ENCODE measurements at places on chromosomes 5 and 9.

DNA sequence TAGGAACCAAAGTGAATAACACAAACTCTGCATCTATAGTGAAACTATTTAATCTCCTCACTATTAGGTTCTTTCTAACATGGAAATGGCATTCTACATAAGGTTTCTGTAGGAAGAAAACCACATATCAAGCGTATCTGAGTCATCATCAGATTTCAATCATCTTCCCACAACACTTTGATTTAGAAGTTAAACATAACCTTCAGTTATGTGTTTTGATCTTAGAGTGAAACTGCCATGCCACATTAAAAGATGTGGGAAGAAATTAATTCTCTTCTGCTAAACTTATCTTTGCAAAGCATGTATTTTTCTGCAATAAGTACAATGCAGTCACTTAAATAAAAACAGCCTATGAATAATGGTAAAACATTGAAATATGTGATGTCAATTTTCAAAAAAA is 55.0 kb downstream of the MEF2C start:
- DNase-seq = no peak

- DNase-seq = no peak
Measured at GRCh38 chr9:35682051-35682450, 7.7 kb downstream of the TPM2 start.

- DNase-seq = no peak
Measured at GRCh38 chr5:152532714-152533113, 127.6 kb upstream of the NMUR2 start.

- DNase-seq = no peak
Measured at GRCh38 chr9:91150998-91151717, 210.6 kb downstream of the AUH start.

DNA sequence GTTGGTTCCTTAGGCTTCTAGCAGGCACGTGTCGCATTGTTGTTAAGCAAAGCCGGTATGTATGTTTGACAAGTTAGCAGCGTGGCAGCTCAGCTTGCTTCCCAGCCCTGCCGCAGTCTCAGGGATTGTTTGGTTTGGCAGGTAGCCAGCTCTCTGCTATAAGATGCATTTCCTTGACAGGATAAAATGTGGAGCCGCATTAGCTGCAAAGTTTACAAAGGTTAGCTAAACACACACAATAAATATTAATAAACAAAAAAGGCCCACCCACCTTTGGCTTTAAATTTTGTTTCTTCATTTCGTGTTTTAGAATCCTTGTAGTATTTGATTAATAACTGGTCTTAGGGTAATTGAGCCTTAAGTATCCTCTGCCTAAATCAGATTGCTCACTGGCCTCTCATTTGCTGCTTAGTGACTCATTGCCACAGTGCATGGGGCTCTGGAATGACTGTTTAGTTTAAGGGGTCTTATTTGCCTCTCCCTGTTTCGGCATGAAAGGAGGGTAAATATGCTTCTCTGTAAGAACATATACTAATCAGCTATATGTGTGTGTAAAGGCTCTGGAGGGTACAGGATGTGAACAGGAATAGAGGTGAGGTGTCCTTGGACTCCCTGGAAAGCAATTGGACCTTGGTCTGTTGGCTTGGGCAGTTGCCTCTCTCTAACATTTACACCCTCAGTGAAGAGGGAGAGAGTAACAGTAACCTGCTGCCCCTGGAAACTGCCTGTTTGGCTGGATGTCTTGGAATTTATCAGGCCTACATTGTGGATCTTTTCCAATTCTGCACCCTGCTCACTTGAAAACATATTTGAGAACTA is 122.0 kb downstream of the GDNF start:
- DNase-seq = no peak

DNA sequence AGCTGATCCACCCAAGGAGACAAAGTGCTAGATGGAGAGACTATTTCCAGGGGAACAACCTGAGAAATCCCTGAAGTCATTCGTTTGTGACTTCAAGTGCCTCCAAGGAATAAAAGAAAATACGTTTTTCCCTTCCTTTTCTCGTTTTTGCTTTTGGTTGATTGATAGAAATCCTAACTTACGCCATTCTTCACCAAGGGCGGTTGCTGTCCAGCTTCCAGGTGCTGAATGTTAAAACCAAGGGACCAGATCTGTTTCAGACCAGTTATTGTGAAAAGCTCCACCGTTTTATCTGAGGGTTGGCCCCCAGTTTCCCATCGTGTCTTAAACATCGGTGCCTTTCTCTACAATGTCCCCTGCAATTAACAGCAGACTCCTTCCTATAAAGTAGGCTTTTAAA is 600.7 kb upstream of the SGCD start:
- DNase-seq = no peak

DNA sequence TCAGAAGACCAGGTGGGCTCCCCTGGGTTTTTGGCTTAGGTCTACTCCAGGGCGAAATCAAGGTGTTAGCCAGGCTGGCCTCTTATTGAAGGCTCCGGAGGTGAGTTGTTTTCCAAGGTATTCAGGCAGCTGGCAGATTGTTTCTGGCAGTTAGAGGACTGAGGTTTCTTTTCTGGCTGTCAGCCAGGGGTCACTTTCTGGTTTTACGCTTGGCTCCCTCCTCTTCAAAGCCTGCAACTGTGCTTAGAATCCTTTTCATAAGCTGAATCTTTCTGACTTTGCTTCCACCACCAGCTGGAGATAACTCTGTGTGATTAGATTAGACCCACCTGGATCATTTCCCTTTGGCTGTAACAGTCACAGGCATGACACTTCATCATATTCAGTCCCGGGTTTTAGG is 24.6 kb downstream of the RFK start:
- no peak for DNase-seq

DNA sequence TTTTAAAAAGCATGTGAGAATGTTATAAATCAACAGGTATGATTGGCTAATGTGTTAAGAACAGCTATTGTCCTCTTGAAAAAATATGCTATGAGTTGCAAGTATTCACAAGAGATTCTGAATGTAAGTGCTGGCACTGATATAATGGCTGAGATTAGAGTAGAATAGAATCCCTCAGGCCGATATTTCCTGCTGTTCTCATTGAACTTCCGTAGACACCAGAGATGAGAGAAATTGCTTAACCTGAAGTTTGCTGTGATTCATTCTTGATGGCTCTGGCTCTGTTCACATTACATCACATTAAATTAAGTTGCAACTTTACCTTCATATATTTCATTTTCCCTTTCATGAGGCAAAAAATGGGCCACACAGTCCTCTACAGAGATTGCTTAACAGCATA is 114.5 kb downstream of the BAAT start:
- no peak for DNase-seq

DNA sequence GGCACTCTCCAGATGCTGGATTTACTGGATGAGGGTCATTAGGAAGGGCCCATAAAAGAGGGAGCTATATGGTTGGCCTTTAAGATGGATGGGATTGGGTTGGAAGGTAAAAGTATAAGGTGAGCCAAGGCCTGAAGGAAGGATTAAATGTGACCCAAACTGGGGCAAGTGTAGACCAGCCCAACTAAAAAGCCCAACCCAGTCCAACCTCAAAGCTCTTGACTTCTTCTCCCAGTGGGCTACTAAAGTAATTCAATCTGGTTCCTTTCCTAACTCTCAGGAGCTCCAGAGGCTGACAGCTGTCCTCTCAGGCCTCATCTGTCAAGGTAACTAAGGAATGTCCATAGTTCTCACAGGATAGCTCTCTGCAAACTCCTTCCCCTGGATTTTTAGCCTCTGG is 122.2 kb upstream of the EFNA5 start:
- DNase-seq = no peak

GRCh38 chr5:96957254-96958049 is 21.6 kb downstream of the LNPEP start:
- DNase-seq = no peak

- no peak for DNase-seq
Measured at GRCh38 chr9:72213906-72214305, 64.7 kb downstream of the GDA start.

- no peak for DNase-seq
Measured at GRCh38 chr5:116887104-116887503, 312.5 kb upstream of the SEMA6A start.

GRCh38 chr5:22591461-22591860 is 261.7 kb downstream of the CDH12 start:
- DNase-seq = no peak

DNA sequence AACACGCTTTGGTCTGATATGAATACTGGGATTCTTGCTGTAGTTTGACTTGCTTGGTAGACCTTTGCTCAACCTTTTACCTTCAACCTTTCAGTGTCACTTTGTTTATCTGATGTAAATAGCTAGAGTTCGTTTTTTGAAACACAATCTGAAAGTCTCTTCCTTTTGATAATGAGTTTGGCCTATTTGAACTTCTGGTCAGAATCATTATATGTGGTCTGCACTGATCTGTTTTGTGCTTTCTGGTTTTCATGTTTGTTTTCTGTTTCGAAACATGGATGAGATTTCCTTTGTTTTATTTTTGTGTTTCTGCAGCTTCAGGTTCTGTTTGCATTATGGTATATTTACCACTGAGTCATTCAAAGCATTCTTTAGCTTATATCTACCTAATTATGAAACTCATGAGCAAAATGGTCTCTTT is 217.5 kb downstream of the GABBR2 start:
- DNase-seq = no peak

- no peak for DNase-seq
Measured at GRCh38 chr5:116738615-116739261, 164.1 kb upstream of the SEMA6A start.

DNA sequence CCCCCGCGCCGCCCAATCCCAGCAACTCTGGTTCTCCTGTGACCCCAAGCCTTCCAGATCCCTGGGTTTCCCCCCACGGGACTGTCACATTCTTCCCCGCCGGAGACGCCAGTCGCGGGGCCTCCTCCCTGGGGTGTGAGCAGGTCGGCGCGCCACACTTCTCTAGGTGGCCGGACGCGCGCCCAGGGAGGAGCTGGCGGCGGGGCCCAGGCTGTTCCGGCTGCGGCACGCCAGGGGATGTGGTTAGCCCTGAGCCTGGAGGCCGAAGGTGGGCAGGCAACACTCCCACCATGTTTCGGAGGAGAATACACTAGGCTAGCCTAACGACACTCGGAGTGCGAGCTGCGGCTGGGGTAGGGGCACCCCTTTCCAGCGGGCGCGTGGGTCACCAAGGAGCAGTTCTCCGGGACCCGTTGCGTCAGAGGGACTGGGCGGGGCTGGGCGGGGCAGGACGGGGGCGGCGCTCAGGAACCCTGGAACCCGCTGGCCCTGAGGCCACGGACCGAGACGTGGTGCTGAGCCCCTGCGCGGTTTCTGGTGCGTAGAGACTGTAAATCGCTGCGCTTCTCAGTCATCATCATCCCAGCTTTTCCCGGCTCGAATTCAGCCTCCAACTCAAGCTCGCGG is at the start of gene SLC27A6:
Gene SLC27A6 (plus strand): TSS at position 478 of the 627 bp plus-strand sequence. CDS start 650 bp downstream, outside the sequence.
- DNase-seq = no peak

DNA sequence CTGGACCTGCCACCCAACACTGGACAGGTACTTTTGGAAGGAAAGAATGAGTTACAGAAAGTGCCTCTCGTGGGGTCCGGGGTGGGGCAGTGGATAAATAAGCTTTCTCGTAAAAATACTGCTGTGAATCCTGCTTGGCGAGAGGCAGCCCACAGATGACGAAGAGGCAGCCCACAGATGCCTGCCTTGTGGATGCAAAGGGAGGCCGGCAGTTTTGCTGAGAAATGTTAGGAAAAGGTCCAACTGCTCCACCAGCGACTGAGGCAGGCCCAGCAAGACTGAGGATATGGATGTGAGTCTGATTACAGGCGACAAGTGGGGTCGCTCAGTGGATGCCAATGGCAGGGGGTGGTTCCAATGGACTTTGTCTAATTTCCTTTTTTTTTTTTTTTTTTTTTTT is 79.1 kb upstream of the PPP1R26 start:
- DNase-seq = no peak

DNA sequence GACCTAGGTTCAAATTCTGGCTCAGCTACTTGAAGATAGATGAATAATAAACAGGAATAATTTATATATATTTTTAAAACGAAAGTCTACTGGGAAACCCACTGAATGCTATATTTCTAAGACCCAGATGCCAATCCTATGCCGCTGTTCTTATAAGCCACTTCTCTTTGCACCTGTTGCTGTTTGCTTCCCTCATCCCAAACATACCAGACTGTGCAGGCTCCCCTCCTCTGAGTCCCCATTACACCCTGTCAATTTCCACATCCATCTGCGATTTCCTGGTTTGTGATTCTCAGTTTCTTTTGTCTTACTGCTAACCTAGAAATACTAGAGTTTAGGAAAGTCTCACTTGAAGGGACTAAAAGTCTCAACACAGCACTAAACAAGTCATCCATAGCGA is 92.8 kb upstream of the CAST start:
- DNase-seq = no peak

DNA sequence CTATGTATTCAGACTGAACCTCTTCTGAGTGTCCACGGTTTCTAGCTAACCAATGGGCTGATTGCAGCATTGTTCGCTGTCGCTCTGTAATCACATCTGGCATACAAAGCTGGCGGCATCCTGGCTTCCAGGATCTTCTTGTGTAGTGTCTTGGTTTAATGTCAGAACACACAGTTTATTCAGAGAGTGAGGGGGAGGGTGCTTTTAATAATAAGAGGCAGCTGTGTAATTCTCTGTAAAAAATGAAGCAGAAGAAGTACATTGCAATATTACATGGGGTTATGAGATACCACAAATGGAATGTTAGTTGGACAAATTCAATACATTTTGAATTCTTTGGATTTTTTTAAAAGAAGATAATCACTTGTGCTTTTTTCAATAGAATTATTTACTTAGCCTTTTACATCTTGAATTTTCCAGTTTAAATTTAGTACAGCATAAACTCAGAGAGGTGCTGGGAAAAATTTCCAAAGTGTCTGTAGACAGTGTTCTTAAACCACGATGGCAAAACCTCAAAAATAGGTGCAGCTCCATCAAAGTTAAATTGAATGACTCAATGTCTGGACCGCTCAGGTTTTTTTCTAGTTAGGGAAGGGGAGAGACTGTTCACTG is 206.0 kb downstream of the PCSK1 start:
- DNase-seq = no peak

DNA sequence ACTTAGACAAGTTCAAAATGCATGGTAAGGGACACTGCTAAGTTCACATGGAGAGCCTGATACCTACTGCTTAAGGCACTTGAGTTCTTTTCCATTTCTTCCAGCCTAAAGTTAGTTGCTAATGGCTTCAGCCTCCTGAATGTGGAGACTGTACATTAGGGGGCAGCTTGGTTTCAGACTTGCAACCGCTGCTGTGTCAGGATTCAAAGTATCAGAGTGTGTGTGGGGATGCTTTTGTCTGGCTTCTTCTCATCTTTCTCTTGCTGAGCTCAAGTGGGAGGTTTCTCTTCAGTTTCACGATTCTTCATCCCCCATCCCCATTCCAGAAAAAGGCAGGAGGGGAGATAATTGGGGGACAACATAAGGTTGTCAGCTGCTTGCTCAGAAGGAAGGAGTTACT is 49.4 kb downstream of the ATP10B start:
- DNase-seq = no peak

DNA sequence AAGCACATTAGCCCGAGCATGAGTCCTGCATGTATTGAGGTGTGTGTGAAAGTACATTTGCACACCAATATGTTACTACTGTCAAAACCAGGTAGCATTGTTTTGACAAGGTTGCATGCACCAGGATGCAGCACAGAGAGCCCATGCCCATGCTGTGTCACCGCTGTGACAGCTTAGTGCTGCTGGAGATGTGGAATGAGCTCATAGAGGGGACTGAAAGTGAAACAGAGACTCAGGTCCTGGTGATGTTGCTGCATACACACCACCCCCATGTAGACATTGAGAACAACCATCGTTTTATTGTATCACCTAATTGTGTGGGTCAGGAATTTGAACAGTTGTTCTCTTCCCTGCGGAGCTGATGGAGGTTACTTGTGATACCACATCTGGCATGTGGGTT is 53.0 kb downstream of the GADD45G start:
- DNase-seq = no peak

- DNase-seq = no peak
Measured at GRCh38 chr9:110355911-110356310, 18.2 kb upstream of the TXNDC8 start.

Measured in activated T-cell treated with anti-CD3 and anti-CD28 coated beads for 4 hours (primary cell).